Kidney capillary endothelial cell (primary cell): ENCODE measurements at places on chromosomes 2 and 18.

DNA sequence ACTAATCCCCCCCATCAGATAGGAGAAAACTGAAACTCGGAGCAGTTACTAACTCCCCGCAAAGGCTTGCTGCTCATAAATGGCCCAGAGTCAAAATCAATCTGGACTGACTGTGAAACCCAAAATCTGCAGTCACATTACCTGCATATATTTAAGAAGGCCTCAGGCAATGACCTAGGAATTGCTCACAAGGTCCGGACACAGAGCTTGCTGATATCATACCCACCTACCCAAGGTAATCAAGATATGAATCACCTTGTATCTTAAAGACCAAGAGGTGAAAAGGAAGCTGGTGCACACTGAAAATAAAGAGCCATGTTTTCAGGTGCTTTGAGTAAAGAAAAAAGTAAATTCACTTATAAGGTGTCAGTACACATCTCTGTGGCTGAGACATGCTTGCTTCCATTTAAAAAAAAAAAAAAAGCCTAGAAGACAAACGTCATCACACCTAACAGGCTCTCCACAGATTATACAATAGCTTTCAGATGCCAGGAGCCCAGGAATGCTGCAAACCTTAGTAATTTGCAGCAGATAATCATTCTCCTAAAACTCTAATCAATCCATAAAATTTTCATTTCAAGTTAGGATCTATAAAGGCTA, 195.4 kb downstream of the ZEB2 start:
- DNase-seq: no peak

- no peak for DNase-seq
Observed at GRCh38 chr2:236917164-236917563, 168.5 kb upstream of the COPS8 start.

GRCh38 chr2:12737738-12738485, 21.2 kb downstream of the TRIB2 start:
- no peak for DNase-seq

GRCh38 chr2:135183822-135184221, 131.7 kb downstream of the RAB3GAP1 start:
- DNase-seq: no peak

DNA sequence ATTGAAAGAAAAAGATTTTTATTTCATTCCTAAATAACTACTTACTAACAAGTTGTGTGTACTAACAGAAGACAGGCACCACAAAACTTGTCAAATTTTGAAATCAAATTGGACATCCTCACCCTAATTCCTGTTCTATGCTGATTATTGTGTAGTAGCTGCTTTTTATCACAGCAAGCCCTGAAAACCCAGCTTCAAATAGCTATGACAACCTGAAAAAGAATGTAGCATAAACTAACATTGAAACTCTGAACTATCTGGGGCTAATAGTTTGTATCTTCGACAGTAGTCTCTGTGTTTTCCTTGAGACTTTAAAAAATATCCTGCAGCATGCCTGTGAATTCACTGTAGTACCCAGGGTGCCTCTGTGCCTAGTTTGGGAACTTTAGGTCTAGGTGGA, 122.6 kb downstream of the WDPCP start:
- no peak for DNase-seq

DNA sequence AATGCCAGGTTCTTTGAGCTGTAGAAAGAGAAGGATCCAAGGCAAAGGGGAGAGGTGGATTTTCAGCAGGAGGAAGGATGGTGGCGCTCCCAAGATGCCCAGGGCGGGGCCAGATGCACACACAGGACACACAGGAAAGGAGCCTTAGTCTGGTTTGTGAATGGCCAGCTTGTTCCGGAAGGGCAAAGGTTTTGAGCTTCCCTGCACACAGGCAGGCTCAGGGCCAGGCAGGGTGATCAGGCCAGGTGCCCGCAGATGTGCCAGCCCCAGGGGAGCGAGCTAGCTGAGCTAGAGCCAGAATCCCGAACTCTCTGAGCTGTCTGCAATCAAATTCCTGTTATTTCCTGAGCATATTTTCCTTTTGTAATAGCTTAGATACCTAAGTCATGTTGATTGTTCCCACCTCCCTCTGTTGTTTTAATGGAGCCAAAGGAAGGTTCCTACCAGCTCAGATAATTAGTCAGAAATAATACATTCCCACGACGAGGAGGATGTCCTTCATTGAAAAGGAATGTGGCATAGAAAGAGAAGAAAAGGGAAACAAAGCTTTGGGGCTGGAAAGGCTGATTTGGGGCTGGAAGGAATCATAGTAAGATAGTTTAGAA, 13.7 kb upstream of the OTOF start:
- DNase-seq: peak; percentile 45

- peak; percentile 26 for DNase-seq
Observed at GRCh38 chr2:40554665-40555294, 102.9 kb upstream of the SLC8A1 start.

GRCh38 chr2:229431327-229431954, 160.4 kb upstream of the PID1 start:
- peak; percentile 38 for DNase-seq

GRCh38 chr18:40407909-40408308, 1547.1 kb upstream of the PIK3C3 start:
- no peak for DNase-seq

- no peak for DNase-seq
Observed at GRCh38 chr2:33570681-33571080, 28.4 kb downstream of the FAM98A start.

GRCh38 chr2:192645811-192646598, 451.3 kb upstream of the TMEFF2 start:
- no peak for DNase-seq

DNA sequence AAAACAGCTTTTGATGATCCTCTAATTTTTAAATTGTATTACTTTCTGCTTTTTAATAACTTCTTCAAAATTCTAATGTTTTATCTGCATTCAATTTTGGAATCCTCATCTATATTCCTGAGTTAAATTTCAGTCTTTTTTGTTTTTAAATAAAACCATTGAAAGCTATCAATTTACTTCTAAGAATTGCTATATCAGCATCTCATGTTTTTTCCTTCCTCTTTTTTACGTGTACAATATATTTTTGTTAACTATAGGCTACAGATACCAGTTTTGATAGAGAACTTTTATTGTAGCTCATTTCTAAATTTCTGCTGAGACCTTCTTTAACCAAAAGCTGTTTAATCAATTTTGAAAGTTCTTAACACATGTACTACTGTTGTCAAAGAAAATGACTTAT, 84.5 kb downstream of the SS18 start:
- no peak for DNase-seq

DNA sequence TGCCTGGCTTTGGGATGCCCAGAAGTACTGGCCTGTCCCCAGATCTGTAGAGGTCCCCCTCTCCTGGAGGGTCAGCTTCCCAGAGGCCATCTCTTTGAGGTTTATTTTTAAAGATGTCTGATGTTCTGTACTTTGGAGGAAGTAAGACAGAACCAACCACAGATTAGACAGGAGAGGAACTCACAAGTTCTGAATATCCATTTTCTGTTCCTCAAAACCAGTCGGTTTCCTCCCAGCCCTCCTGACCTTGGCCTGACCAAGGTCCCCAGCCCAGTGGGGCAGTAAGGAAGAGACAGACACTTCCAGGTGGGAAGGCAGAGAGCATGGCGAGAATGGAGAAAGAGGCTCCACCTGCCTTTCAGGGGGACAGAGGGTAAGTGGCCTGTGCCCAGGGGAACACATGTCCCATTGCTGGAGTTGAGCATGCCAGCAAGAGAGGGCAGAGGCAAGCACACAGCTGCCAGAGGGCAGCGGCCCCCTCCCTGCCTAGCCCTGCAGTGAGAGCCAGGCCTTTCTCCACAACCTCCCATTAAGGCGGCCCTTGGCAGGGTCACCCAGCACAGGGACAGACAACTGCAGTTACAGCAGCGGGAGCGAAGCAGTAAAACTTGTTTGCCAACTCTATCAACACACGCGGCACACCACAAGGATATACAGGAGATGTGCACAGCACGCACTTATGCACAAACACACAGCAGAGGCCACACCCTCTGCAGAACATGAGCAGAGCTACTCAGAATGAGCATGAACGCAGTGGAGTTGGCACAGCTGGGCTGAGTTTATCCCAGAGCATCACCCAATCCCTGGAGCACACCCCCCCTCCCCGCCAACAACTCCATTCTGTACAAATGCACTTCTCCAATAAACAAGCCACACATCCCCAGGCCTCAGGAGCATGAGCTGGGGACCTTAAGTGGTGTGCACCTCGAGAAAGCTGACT, 18.5 kb upstream of the SEMA4C start:
- no peak for DNase-seq
